Caco-2 (cell line): ENCODE measurements at places on chromosomes 12 and 14. TPM values are rescaled to one million over a fixed set of nuclear protein-coding genes. Genes with fewer than 3 reads are reported as not detected.

The ANKRD33 gene
- total RNA-seq = not detected in 2 replicates

The COX8C gene
- not detected in 2 replicates for total RNA-seq

- no peak overlapping the region for H3K27ac ChIP-seq
- H3K4me3 ChIP-seq = no peak overlapping the region
- H3K4me1 ChIP-seq = peaks cover 9% of the 10 kb centered on the region
Observed at GRCh38 chr12:50041062-50041860, 16.0 kb upstream of the RACGAP1 start.

The CLEC6A gene
- total RNA-seq = not detected in 2 replicates

The WDHD1 gene
- total RNA-seq = 25.5 and 27.5 TPM in 2 replicates

GRCh38 chr12:111068290-111068689 lies 147.9 kb upstream of the MYL2 start:
- H3K4me3 ChIP-seq = no peak overlapping the region
- no peaks in the 10 kb centered on the region for H3K4me1 ChIP-seq
- no peak overlapping the region for H3K27ac ChIP-seq
- no peaks in the 10 kb centered on the region for H3K27me3 ChIP-seq

- no peak overlapping the region for H3K27ac ChIP-seq
- no peaks in the 10 kb centered on the region for H3K36me3 ChIP-seq
Observed at GRCh38 chr12:16605642-16606116, 283 bp downstream of the LMO3 start.

DNA sequence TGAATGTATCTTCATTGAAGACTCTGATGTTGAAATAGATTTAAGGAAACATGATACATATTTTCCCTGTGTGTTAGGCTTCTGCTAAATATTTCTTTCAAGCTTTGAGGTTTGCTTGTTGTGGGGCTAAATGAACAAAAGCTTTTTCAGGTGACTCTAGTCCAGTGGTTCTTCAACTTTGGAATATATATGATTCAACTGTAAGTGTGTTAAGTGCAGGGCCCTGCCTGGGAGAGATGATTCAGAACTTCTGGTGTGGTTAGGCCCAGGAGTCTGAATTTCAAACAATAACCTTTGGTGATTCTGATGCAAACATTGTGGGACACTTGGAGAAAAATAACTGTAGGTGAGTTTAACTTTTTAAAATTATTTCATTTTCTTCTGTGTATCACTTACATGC lies 93.0 kb downstream of the TRHDE start:
- H3K27ac ChIP-seq = no peak overlapping the region
- H3K27me3 ChIP-seq = no peaks in the 10 kb centered on the region
- H3K4me3 ChIP-seq = no peak overlapping the region
- no peak for DNase-seq
- no peaks in the 10 kb centered on the region for H3K36me3 ChIP-seq

DNA sequence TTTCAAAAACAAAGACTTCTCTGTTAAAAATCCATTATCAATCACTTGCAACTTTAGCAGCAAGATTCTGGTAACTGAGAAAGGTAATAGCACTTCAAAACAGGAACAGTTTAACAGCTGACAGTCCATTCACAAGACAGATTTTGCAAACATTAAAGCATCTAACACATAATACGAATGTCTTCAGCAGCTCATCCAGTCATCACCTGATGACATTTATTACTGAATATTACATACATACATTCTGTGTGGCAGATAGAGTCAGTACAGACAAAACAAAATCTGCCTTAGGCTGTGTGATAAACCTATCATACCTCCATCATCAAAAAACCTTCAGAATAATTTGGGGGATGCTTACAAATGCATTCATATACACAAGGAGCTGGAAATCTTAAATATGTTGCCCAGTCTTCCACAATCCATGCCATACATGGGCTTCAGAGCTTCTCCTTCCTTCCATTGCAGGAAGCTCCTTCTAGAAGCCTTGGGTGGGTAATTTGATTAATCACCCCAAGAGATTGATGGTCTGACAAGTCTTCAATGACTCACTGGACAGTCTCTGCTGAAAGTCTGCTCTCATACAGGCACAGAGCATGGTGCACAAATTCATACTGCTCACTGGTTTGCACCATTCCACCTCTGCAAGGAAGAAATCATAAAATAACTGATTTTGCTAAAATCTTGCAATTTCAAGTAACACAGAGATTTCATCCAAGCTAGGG lies 1.6 kb upstream of the PTPRB start:
- no peaks in the 10 kb centered on the region for H3K27me3 ChIP-seq
- no peak for DNase-seq
- no peaks in the 10 kb centered on the region for H3K36me3 ChIP-seq
- H3K4me3 ChIP-seq = no peak overlapping the region
- no peak overlapping the region for H3K27ac ChIP-seq

The LRP1-AS gene
- not detected in 2 replicates for total RNA-seq

GRCh38 chr12:95216711-95217376 lies 423 bp downstream of the FGD6 start:
- no peaks in the 10 kb centered on the region for H3K36me3 ChIP-seq
- DNase-seq = no peak
- H3K27me3 ChIP-seq = no peaks in the 10 kb centered on the region
- peak overlapping the region; percentile 88 for H3K27ac ChIP-seq
- H3K4me1 ChIP-seq = peaks cover 15% of the 10 kb centered on the region; the same call in 1 of the 2 replicates

DNA sequence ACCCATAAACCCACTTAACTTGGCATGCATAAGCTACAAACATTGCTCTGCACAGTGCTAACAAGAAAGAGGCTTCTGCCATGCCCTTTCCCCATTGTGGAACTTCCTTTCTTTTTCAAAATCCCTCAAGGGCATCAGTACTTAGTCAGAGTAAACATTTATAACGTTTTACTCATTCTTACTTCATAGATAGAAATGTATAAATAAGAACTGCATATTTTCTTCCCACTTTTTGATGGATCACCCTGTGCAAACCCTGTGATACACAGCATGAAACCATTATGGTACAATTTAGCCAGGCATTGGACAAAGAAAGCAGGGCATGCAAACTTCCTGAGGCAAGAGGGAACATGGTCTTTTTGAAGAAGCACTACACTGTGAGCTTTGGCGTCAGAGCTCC lies 113.8 kb upstream of the FOXG1 start:
- no peaks in the 10 kb centered on the region for H3K27me3 ChIP-seq
- no peak for DNase-seq
- H3K4me3 ChIP-seq = no peak overlapping the region
- H3K27ac ChIP-seq = no peak overlapping the region
- no peaks in the 10 kb centered on the region for H3K36me3 ChIP-seq
- no peaks in the 10 kb centered on the region for H3K4me1 ChIP-seq

- no peaks in the 10 kb centered on the region for H3K4me1 ChIP-seq
- H3K36me3 ChIP-seq = no peaks in the 10 kb centered on the region; the same call in 1 of the 2 replicates
- no peak overlapping the region for H3K27ac ChIP-seq
- no peak for DNase-seq
Observed at GRCh38 chr12:69755302-69755701, 16.6 kb downstream of the RAB3IP start.

GRCh38 chr14:35337269-35338255 lies 45.4 kb downstream of the PSMA6 start:
- H3K36me3 ChIP-seq = no peaks in the 10 kb centered on the region
- H3K27me3 ChIP-seq = no peaks in the 10 kb centered on the region
- H3K4me1 ChIP-seq = peaks cover 44% of the 10 kb centered on the region
- no peak overlapping the region for H3K4me3 ChIP-seq
- peak overlapping the region; percentile 79 for H3K27ac ChIP-seq
- DNase-seq = no peak

The RBP5 gene
- 0.86 and 1.8 TPM in 2 replicates for total RNA-seq

DNA sequence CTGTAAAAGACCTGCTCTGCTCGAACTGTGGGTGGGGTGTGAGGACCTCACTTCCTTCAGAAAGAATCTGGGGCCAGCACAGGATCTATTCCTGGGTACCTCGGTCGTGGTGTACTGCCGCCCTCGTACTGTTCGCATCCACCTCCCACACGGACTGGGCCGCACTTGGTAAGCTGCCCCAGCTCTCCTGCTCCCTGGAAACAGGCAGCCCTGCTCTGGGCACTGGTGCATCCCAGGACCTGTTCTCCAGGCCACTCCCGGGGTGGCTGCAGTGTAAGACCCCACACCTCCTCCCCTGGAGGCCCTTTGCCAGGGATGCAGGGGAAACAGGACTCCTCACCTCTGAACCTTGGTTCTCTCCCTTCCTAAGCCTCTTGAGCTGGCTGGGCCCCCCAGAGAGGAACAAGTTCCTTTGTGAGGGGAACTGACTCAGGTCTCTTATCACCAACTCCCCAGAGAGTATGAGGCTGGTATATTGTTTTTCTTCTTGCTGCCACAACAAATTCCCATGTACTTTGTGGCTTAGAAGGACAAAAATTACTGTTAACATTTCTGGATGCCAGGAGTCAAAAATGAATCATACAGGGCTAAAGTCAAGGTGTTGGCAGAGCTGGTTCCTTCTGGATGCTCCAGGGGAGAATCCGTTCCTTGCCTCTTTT lies 276.5 kb downstream of the NUAK1 start:
- H3K4me3 ChIP-seq = no peak overlapping the region
- no peak overlapping the region for H3K27ac ChIP-seq
- no peaks in the 10 kb centered on the region for H3K36me3 ChIP-seq
- no peak for DNase-seq
- H3K4me1 ChIP-seq = peaks cover 31% of the 10 kb centered on the region

DNA sequence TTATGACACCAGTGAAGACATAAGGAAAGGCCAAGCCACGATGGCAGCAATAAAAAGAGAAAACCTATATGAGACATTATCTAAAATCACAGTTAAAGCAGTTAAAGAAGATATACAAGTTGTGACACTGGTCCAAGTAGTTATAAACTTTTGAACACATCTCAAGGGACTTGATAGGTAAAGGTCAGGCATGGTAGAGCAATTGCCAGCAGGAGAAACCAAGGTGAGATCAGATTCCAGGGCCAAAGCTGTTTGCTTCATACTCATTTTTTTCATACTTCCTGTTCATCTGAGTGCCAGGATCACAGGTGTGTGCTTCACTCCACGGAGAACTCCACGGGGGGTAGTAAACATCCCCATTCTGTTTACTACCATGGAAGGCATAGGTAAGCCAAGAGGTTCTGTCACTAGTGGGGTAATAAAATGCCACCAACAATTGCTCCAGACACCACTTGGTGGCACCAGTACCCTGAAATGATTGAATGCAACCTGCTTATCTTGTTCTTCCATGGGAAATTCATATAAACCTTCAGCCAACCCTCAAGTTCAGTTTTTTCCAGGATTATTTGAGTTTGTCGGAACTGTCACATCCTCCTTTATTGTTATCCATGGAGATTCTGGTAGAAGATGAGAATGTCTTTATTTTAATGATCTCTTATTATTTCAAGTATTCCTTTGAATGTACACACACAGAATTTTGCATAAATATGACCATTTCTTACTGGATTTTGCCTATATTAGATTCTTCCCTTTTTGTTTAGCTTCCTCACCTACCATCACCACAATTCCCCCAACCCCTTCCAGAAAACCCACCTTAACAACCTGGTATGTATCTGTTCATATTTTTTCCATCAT lies 59.2 kb upstream of the TSPAN8 start:
- H3K27me3 ChIP-seq = no peaks in the 10 kb centered on the region
- no peak overlapping the region for H3K27ac ChIP-seq
- H3K36me3 ChIP-seq = no peaks in the 10 kb centered on the region
- peak; percentile 54 for DNase-seq
- H3K4me3 ChIP-seq = no peak overlapping the region

DNA sequence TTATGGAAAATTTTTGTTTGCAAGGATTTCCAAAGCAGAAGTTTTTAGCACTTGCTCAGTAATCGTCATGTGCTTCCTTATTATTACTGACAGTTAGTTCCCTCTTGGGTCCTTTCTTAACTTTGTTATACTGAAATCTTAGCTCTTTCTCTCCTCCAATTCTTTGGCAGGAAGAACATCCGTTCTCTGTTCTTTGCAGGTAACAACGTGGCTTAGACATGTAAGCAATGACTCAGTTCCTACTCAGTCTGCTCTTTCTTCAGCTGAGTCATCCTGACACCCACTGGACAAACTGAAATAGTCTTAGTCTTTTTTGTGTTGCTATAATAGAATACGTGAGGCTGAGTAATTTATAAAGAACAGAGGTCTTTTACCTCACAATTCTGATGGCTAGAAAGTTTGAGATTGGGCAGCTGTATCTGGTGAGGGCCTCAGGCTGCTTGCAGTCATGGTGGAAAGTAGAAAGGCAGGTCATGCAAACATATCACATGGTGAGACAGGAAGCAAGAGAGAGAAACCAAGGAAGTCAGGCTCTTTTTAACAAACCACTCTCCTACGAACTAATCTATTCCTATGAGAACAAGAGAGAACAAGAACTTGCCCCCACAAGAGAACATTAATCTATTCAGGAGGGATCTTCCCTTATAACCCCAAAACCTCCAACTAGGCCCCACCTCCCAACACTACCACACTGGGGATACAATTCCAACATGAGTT lies 49.2 kb downstream of the TESPA1 start:
- no peaks in the 10 kb centered on the region; the same call in 1 of the 2 replicates for H3K4me1 ChIP-seq
- DNase-seq = no peak
- no peaks in the 10 kb centered on the region for H3K36me3 ChIP-seq
- no peak overlapping the region for H3K27ac ChIP-seq

DNA sequence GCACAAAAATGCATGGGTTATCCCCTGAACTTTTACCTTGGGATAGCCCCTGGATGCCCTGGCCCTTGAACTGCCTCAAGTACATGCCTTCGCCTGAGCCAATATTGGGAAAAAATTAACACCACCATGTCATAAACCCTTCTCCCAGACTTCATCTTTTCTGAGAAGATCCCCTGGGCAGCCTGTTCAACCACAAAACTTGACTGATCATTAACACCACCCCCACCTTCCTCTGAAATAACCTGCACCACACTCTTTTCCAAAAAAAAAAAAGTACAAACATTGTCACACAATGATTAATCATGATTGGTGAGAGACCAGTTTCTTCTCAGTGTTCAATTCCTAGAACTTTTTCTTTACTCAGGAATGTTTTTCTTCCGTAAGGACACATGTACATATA lies 217.9 kb downstream of the PAX9 start:
- no peaks in the 10 kb centered on the region for H3K27me3 ChIP-seq
- H3K4me3 ChIP-seq = no peak overlapping the region
- no peak for DNase-seq
- H3K36me3 ChIP-seq = no peaks in the 10 kb centered on the region
- H3K27ac ChIP-seq = no peak overlapping the region

- H3K4me1 ChIP-seq = no peaks in the 10 kb centered on the region
- no peak overlapping the region for H3K27ac ChIP-seq
- no peak overlapping the region for H3K4me3 ChIP-seq
Observed at GRCh38 chr14:88910386-88910785, 85.9 kb downstream of the TTC8 start.

GRCh38 chr14:23404331-23404900 lies 3.7 kb downstream of the MYH6 start:
- no peak for DNase-seq
- no peak overlapping the region for H3K27ac ChIP-seq

The CNIH1 gene
- 159 and 164 TPM in 2 replicates for total RNA-seq

- H3K4me3 ChIP-seq = no peak overlapping the region
- H3K27me3 ChIP-seq = no peaks in the 10 kb centered on the region
- H3K4me1 ChIP-seq = no peaks in the 10 kb centered on the region
- no peaks in the 10 kb centered on the region for H3K36me3 ChIP-seq
Observed at GRCh38 chr14:100312877-100313400, 6.7 kb upstream of the SLC25A29 start.

DNA sequence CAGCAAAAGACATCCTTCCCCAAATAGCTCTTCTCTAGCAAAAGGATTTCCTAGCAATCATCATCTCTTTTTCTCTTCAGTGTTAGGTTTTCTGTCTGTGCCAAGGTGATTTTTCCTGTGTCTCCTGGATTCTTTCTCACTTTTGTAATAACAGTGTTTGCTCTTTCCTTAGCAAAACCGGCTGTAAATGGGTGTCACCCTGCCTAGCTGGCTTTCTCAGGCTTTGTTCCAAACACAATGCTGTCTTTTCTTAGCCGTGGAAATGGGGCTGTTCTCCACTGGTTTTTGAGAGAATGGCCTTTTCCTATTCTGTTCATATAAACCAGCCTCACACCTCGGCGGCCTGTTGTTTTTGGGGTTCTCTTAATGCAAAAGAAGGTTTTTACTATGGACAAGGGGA lies 21.9 kb downstream of the JDP2 start:
- peaks cover 63% of the 10 kb centered on the region for H3K4me1 ChIP-seq
- peak overlapping the region; percentile 88 for H3K27ac ChIP-seq
- no peaks in the 10 kb centered on the region for H3K27me3 ChIP-seq
- DNase-seq = no peak

The SOX5 gene
- total RNA-seq = 15.4 and 16.8 TPM in 2 replicates
